Stimulated activated CD4-positive, alpha-beta T cell treated with anti-CD3 and anti-CD28 coated beads, Interleukin-1b, Interleukin-23, amount 100 ng/mL, for 4 hours (primary cell): ENCODE measurements at places on chromosomes 5 and 9.

DNA sequence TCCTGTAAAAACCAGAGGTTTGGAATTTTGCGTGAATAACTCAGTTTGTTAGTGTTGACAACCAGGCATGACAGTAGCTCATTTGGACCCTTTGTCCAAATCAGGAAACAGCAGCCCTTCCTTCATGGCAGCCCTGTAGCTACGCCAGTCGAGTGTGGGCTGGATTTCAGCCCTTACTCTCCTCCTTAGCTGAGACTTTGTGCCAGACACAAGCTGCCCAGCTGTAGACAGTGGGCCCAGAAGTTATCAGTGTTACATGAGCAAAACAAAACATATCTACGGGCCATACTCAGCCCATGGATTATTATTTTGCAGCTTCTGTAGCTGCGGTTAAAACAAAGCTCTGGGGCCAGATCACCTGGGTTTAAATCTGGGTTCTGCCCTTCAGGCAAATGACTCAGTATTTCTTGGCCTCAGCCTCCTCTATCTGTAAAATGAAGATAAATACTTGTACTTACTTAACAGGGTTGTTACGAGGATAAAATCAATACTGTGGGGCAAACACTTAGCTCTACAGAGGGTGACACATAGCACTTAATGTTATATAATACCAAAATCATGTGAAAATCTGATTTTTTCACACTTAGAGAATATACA lies 76.9 kb downstream of the GHR start:
- DNase-seq, result no peak

DNA sequence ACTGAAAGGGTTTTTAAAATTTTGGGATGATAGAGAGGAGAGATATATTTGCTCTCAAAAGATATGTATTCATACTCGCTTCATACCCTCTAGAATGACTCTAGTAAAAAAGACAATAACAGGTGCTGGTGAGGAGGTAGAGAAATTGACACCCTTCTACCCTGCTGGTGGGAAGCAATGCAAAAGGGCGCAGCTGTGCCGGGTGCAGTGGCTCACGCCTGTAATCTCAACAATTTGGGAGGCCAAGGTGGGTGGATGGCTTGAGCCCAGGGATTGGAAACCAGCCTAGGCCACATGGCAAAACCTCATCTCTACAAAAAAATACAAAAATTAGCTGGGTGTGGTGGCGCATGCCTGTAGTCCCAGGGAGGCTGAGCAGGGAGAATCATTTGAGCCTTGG lies 33.9 kb upstream of the NXNL2 start:
- no peak for DNase-seq

DNA sequence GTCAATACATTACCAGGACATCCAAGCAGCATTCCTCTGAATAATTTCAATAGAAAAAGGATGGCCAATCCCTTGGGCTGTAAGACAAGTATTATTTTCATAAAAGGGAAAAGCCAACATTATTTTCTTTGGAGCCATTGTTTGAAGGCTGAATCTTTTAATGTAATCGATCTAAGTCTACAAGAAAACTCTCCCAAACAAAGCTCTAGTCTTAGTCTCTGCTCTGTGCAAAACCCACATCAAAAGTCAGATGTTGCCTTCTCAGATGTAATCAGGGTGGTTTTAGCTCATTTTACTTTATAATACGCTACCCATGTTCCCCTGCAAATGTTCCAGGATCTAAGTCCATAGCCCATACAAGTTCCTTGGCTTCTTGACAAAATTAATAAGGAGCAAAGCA lies 325.6 kb downstream of the TRPM3 start:
- DNase-seq, result no peak

DNA sequence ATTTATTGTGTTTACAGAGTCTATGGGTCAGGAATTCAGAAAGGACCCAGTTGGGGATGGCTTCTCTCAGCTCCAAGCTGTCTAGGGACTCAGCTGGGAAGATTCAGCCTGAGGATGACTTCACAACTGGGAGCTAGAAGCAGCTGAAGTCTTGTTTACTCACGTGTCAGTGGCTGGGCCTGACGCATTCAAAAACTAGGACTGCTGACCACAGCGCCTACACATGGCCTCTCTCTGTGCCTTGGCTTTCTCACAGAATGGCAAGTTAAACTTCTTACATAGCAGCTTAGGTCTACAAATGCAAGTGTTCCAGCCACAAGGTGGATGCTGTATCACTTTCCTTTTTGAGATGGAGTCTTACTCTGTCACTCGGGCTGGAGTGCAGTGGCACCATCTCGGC lies 16.3 kb upstream of the PPP2CA start:
- DNase-seq, result no peak

- no peak for DNase-seq
Observed at GRCh38 chr9:27561685-27562084, 11.6 kb downstream of the C9orf72 start.

GRCh38 chr5:142758062-142758795 lies 11.9 kb upstream of the ARHGAP26 start:
- no peak for DNase-seq

DNA sequence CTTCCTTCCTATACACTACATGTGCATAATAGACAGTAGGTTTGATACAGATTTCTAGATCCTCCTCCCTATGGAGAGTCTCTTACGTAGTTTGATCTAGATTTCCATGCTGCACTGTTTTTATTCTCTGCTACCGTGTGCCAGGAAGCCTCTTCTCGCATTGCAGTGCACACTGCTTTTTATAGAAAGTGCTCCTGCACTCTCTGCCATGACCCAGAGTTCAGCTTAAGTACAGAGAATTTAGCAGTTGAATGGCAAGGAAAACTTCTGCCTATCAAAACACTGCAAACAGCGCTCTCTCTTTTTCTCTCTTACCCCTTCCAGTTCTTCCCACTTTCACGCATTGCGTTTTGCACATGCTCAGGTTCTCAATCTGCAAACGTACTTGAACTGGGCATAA lies 187.4 kb downstream of the ARHGAP26 start:
- DNase-seq, result no peak

GRCh38 chr5:67971223-67971830 lies 244.2 kb upstream of the PIK3R1 start:
- DNase-seq, result no peak

GRCh38 chr5:35821513-35821912 lies 35.2 kb upstream of the IL7R start:
- DNase-seq, result no peak

DNA sequence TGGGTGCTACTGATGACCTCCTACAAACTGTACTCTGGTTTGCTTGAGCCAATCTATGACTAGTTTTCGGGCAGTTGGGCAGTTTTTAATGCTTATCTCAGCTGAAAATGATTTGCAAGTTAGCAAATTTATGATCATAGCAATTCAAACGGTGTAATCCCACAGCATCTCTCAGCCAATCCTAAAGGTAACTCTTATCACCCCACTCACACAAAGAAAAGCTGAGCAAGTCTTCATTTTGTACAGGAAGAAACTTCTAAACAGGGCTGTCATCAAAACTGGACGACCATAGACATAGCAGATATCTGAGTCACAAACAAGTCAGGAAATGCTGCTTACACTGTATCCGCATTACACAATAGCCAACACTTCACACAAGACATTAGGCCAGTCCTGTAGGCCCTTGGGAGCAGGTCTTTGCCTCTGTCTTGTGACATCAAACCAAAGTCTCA lies 2.6 kb upstream of the ENC1 start:
- DNase-seq, result no peak

GRCh38 chr5:59608745-59609144 lies 284.8 kb downstream of the PDE4D start:
- DNase-seq, result no peak

DNA sequence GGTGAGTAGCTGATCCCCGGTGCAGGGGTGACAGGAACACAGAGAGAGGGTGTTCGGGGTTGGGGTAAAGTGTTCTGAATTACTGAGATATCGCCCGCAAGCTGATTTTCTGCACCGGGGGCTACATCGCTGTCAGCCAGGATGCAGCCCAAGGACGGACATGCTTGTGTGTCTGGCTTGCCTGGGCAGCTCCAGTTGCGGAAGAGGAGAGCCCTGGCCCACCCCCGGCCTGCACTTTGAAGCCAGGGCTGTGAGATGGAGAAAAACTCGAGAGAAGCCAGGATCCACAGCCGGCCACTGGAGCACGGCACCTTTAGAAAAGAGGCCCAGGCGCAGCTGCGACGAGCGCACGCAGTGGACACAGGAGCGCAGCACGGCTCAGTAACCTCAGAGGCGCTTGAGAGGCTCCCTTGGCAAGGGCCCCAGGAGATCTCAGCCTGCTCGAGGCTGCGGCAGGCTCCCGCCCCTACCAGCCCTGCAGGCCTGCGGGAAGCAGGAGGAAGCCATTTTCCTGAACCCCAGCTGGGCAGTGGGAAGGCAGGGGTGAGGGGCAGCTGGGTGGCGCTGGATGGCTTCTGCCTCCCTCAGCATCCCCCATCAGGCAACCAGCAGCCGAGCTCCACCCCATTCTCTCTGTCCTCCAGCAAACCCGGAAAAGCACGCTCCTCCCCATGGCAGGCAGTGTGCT lies 59.2 kb downstream of the C9orf50 start:
- DNase-seq, result no peak

DNA sequence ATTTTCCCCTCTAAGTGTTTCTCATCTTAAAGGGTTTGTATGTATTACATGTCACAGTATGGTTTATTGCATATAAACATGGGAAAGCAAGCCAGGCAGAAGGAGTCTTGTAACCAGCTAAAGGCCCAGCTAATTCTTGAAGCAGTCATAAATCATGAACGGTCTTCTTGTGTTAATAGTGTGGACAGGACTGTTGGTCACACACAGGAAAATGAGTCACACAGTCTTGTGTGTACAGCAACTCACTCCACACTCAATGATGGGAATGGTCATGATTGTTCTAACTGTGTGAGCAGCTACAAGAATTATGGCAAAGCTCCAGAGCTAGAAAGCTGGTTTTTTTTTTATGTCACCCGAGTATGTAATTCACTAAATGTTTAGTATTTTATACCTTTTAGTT lies 123.9 kb downstream of the GHR start:
- DNase-seq, result no peak

- no peak for DNase-seq
Observed at GRCh38 chr5:107277485-107278125, 393.1 kb downstream of the EFNA5 start.

- DNase-seq, result no peak
Observed at GRCh38 chr9:3865141-3865772, 339.5 kb upstream of the RFX3 start.
